ENCODE measurements at places on chromosomes 2 and 18.

DNA sequence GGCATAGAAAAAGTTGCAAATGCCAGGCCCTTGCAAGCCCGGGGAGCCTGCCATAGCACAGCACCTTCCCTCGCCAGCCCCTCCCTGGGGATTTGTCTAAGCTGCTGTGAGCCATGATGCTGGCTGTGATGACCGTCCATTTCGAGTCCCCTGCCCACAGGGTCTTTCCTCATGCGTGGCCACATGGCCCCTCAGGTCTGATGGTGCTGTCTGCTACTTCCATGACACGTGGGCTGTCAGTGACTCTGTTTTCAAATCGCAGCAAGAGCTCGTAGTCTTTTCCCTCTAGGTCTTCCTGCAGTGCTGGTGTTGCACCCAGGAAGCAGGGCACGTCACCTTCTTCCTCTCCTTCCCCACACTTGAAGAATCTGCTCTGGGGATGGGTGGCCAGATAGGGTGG is 15.5 kb upstream of the GNAL start:
- DNase-seq, result no peak

DNA sequence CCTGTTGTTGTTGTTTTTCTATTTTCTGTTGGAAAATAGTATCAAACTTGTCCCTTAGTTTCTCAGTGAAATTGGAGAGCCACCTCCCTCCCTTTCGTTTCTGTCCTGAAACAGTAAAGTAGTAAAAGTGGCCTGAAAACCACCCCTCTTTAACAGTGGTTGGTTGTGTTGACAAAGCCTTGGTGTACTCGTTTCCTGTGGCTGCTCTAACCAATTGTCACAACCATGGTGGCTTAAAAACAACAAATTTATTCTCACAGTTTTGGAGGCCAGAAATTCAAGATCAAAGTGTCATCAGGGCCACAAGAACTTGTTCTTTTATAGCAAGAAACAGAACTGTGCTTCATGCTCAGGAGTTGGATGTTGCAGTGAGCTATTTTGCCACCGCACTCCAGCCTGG is 4.0 kb upstream of the DYSF start:
- DNase-seq, result no peak

DNA sequence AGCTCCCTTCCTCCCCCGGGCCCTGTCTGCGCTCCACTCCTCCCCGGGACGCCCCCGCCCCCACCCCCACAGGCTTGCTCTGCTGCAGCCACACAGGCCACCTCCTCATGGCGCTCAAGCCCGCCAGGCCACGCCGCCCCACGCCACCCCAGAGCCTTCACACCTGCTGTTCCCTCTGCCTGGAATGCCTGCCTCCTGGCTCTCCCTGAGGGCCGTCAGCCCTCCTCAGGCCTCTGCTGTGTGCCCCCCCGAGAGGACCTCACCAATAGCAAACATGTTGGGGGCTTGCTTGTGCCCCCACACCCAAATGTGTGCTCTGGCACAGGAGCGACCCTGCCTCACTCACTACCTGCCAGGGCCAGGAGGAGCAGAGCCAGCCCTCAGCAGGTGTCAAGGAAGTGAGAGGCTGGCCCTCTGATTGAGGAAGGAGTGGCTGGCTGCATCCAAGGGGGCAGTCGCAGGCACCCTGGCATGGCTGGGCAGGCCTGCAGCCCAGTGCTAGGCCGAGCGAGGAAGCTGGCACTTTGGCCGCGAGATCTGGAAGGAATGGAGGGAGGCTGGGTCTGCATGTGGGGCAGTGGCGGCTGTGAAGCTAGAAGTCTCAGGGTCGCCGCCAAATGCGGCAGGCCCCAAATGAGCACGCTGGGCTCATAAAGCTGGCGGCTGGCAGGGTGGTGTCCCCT is 86.5 kb downstream of the INHBB start:
- DNase-seq, result no peak

- DNase-seq, result no peak
Observed at GRCh38 chr2:95292623-95293260, 4.4 kb upstream of the KCNIP3 start.

DNA sequence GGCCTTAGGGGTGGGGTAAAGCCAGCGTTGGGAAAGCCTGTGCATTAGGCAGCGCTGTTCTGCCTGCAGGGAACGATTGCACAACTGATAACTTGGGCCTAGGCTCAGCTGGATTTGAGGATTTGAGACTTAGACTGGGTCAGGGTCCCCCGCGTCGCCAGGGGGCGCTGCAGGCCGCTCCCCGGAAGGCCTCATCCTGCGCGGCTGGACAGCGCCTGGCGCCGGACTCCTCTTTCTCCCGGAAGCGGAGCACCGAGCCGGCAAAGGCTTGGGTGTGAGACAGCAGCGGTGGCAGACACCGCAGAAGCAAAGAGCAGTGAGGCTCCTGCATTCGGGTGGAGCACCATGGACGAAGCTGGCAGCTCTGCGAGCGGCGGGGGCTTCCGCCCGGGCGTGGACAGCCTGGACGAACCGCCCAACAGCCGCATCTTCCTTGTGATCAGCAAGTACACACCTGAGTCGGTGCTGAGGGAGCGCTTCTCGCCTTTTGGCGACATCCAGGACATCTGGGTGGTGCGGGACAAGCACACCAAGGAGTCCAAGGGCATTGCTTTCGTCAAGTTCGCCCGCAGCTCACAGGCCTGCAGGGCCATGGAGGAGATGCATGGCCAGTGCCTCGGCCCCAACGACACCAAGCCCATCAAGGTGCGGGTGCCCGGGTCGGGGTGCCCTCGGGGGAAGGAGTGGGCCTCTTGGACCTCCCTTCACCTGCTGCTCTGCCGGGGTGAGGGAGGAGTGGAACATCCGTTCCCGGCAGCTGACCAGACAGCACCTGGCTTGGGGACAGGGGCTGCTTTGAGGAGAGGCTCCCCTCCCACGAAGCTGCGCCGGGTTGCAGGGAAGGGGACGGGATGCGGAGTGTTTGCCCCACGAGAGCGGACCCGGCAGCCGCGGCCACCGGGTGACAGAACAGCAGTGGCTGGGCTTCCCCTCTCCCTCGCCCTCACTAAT is at the start of gene RBM45:
TSS of gene RBM45 (plus strand) at position 236 of the 951 bp plus-strand sequence. CDS start at position 346, 110 bp downstream.
- peak; percentile 94 for DNase-seq

- peak; percentile 43 for DNase-seq
Observed at GRCh38 chr2:173884025-173884802, 81.0 kb downstream of the SP3 start.

- no peak for DNase-seq
Observed at GRCh38 chr2:235293061-235293460, 200.8 kb upstream of the AGAP1 start.

DNA sequence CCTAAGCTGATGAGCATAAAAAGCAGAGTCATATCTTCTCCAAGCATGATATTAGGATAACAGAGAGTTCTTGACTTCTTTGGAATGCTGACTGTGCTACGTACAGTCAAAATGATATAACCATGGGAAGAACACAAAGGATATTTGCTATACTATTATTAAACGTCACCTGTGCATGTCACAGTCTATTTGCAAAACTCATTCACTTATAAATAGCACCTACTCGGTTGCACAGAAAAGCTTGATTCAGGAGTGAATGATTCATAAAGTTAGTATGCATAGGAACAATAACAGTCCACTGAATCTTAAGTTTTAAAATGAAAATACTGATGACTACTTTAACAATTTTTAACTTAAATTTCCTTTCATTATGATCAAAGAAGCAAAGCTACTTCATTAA is 83.3 kb downstream of the SP3 start:
- no peak for DNase-seq

GRCh38 chr2:232547991-232548390 is 2.4 kb downstream of the TIGD1 start:
- DNase-seq, result no peak

- no peak for DNase-seq
Observed at GRCh38 chr18:9522952-9523351, 47.6 kb downstream of the RALBP1 start.

DNA sequence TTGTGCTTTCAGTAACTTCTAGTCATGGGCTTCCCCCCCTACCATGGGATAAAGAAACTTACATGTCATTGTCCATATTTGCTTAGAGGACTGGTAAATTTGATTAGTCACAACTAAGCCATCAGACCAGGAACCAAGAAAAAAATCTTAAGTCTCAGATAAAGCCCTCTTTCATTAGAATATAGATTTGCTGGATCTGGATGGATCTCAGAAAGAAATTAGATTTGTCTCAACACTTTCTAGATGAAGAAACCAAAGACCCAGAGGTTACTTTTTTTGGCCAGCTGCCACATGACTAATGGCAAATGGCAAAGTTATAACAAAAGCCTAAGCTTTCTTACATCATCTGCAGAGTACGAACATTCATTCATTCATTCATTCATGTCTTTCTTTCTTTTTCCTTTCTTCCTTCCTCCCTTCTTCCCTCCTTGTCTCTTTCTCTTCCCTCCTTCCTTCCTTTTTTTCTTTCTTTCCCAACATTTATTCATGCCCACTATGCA is 60.2 kb downstream of the CDCA7 start:
- DNase-seq, result no peak
